A172 (cell line): ENCODE measurements at places on chromosomes 4 and X.

GRCh38 chrX:72021975-72022374 is 109.7 kb downstream of the RTL5 start:
- no peak for DNase-seq

- DNase-seq, result peak; percentile 40
Observed at GRCh38 chr4:137819964-137820383, 287.7 kb upstream of the PCDH18 start.

- DNase-seq, result no peak
Observed at GRCh38 chrX:74736450-74736849, 122.0 kb upstream of the RLIM start.

- no peak for DNase-seq
Observed at GRCh38 chr4:8581094-8581861, 1.1 kb downstream of the GPR78 start.

DNA sequence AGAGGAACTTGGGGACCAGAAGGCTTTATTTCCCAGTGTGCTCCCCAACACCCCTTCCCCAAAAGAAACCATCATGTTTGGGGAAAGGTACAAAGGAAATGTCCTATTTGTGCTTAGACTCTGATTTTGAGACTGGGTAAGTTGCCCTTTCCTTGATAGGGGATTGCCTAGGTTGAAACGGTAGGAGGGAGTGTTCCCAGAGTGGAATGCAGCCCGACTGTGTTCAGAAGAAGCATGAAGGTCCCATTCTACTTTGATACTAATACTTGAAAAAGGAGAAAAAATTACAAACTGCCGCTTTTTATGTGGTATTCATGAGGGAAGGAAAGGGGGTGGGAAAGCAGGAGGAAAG is 32.4 kb upstream of the TMEM131L start:
- DNase-seq, result no peak
